Activated naive CD4-positive, alpha-beta T cell treated with anti-CD3 and anti-CD28 coated beads, Interleukin-2, amount 50 U/mL, for 72 hours (primary cell): ENCODE measurements at places on chromosomes 5 and 9. TPM values are rescaled to one million over a fixed set of nuclear protein-coding genes. Genes with fewer than 3 reads are reported as not detected.
A peak's percentile ranks its signal among the peaks of the same experiment; 100 is the strongest.

Gene KIAA0825
- total RNA-seq, result 0.16 TPM

Gene SOX30
- 0.14 TPM for total RNA-seq

Gene SLC4A9
- total RNA-seq, result 0.41 TPM

Gene FGF18
- total RNA-seq, result 0.36 TPM

Gene FIBCD1
- not detected for total RNA-seq

DNA sequence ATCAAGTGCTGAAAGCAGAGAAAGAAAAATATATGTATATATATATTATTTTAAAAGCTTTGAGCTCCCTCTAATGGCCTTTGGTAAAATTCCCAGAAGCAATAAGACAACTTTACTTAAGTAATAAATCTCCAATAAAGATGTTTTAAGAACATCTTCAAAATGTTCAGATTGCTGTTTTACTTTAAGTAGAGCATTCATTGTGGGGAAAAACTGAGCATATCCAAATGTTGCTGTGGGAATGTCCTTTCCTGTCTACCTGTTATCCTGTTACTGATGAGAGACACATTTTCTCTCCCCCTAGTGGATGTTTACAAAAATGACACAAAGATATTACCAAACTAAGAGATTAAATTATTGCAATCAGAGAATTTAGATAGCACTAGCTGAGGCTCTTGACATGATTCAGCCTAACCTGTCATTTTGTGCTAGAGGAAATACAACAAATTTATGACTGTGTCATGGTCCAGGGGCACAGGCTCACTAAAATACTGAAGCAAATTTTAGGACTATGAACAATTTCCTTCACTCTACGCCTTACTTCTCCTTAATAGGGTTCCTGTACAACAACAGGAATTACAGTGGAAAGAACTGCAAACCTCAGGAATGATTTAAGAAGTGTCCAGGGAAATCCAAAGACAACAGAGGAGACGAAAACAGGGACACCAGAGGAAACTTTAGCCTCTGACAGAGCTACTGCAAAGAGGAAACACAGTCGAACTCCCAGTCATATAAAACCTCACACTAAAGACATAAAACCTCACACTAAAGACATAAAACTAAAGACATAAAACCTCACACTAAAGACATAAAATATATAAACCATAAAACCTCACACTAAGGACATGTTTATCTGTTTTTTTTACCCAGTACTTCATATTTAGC is 24.3 kb upstream of the PRRC1 start:
- no peak for DNase-seq

- DNase-seq, result no peak
Measured at GRCh38 chr9:109447329-109448076, 50.6 kb downstream of the PTPN3 start.

DNA sequence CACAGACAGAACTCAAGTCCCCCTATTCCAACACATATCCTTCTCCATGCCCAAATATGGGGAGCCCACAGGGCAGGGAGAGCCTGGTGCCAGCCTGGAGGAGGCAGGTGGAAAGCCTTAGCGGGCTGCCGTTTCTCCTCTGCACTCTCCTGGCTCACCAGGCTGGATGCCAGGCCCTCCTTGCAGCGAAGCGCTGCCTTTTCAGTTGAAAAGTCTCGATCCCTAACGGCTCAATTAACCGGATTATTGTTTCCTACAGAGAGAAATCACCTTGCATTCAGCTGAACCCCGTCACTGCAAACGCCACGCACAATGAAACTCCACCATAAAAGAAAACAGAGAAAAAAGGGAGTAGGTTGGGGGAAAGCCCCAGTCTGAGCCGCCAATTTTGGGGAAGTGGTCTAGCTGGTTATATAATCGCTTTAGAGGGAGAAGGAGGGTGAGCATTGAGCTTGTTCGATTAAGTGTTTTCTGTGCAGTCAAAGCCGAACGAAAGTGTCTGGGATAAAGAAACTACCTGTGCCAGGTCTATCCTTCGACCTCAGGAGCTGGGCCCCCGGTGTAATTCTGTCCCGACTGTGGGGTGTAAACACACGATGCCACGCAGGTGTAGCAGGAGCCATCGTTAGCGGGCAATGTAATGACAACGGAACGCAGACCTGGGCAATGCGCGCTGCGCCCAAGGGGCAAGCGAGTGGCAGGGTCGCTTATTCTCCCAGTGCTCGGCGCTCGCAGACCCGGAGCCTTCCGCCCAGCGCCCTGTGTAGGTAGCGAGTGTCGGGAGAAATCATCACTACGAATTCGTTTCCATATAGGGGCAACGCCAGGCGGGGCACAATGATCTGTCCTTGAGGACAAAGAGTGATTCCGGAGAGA is 3.8 kb downstream of the BARHL1 start:
- DNase-seq, result peak; percentile 11

- DNase-seq, result no peak
Measured at GRCh38 chr9:94802793-94803192, 76.3 kb downstream of the AOPEP start.

GRCh38 chr5:137581776-137582175 is 82.7 kb upstream of the SPOCK1 start:
- no peak for DNase-seq
